Left ventricle myocardium inferior (tissue), 1 donor: ENCODE measurements at places on chromosomes 11 and 22.

DNA sequence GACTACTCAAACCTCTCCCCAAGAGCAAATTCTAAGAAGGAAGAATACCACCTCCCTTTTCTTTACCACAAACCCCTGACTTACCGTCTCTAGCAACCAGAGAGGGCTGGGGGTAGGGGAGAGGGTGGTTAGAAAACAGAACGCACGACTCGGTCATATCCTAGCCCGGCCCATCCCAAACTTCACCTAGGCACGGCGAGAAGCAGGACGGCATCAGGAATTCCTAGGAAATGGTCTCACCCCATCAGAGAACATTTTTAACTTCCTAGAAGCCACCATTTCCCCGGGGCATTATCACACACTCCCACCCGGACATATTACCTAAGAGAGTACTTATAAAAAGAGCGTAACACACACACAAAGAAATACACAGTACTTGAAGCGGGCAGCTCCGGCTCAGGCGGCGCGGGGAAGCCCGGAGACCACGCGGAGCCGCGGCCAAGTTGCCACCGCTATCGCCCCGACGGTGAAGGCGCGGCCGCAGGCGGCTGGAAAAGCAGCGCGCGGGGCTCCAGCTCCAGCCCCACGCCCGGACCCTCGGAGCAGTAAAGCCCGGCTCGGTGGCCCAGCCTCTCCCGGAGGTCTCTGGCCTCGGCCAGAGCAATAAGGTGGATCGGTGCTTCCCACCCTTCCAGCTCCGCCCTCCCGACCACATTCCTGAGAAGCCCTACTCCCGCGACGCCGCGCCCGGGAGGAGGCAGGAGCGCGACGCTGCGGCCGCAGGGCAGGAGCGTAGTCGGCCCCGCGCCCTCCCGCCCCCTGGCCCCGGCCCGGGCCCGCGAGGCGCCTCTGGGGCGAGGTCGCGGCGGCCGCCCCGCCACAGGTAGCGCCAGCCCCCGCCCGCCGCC is 878 bp downstream of the RRAS2 start:
- peak; percentile 43 for DNase-seq

- no peak for DNase-seq
These were observed 669 bp upstream of the TIGD3 start for GRCh38 chr11:65353900-65354264.

- no peak for DNase-seq
These were observed 13.7 kb upstream of the CDKN1C start for GRCh38 chr11:2899080-2899783.

- DNase-seq, result no peak
These were observed 24.8 kb upstream of the MTCH2 start for GRCh38 chr11:47667135-47667534.

DNA sequence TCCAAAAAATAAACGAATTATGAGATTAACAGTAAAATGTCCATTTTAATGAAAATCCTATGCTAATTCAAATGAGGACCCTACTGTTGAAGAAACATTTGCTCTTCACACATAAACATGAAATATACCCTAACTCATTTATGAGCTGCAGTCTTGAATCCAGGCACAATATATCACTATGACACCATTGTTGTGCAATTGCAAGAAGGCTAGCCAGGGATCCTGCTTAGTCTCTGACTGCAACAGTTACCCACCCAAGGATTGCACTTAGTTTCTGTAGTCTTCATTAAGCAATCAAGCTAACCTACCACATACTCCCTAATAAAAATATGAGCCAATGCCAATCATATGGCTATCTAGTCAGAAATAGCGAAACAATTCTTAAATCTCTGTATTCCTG is 981.0 kb upstream of the FAT3 start:
- DNase-seq, result no peak
